Stimulated activated CD8-positive, alpha-beta memory T cell treated with anti-CD3 and anti-CD28 coated beads, Interleukin-4, amount 100 ng/mL, for 1 hour (primary cell): ENCODE measurements at places on chromosomes 7 and 10.

DNA sequence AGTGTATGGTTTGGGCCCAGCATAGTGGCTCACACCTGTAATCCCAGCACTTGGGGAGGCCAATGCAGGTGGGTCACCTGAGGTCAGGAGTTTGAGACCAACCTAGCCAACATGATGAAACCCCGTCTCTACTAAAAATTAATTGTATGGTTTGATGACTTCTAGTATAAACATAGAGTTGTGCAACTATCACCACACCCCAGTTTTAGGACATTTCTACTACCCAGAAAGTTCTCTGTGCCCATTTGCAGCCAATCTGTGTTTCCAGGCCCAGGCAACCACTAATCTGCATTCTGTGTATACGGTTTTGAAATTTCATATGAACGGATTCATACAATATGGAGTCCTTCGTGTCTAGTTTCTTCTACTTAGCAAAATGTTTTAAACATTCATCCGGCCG is 20.0 kb downstream of the CLIP2 start:
- DNase-seq, result no peak

GRCh38 chr7:104927055-104927454 is 87.0 kb upstream of the KMT2E start:
- no peak for DNase-seq

DNA sequence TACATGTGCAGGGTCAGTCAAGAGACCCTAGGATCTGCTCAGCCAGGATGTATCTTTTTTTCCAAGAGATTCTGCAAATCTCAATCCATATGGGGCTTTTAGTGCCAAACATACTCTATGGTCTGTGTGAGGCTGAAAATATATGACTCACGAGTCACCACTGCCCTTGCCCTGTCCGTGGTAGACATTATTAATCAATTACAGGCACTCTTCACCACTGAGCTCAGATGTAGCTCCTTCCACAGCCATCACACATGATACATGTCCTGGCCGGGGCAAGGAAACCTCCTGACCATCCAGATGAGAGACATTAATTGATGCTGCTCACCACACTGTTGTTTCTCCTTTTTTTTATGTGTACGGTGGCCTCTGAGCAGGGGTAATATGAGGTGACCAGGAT is 90.2 kb upstream of the RET start:
- no peak for DNase-seq

DNA sequence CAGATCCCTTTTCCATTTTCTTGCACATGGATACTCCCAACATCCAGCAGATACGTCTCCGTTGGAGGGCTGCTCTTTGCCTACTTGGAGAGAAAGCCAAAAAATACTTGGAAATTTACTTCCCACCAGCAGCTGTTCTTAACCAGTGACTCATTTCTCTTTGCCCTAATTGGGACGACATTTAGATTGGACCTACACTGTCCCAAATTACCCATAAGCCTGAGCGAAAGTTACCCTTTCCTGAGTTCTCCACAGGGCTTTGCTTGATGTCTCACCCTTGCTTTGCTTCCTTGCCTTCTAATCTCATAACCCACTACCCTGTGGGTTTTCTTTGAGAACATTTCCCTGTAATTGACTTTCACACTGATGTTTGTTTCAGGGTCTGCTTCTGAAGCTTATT is 48.1 kb downstream of the SAMD8 start:
- no peak for DNase-seq

- DNase-seq, result no peak
Measured at GRCh38 chr7:85287106-85287825, 100.4 kb upstream of the SEMA3D start.
